Activated T-cell treated with anti-CD3 and anti-CD28 coated beads, Interleukin-2, amount 50 U/mL, for 4 hours (primary cell): ENCODE measurements at places on chromosomes 12 and 14. TPM values are rescaled to one million over a fixed set of nuclear protein-coding genes. Genes with fewer than 3 reads are reported as not detected.

Gene MMP19
- total RNA-seq, result not detected

Gene VWF
- total RNA-seq, result 0.33 TPM

Gene FSCB
- not detected for total RNA-seq

Gene ATP2A2
- 245 TPM for total RNA-seq

Gene ESPL1
- 21.9 TPM for total RNA-seq

Gene KRT2
- total RNA-seq, result not detected

Gene VSIG10
- 3.6 TPM for total RNA-seq

Gene STAB2
- not detected for total RNA-seq

Gene GSC
- not detected for total RNA-seq

Gene RHOJ
- total RNA-seq, result not detected

Gene IPO8
- 52.7 TPM for total RNA-seq

Gene ST8SIA1
- 4.0 TPM for total RNA-seq

Gene HRK
- total RNA-seq, result not detected

Gene TTC5
- 40.3 TPM for total RNA-seq

Gene LGR5
- total RNA-seq, result not detected

Gene CLEC1A
- total RNA-seq, result not detected

Gene GNB3
- total RNA-seq, result 0.38 TPM

Gene GMPR2
- total RNA-seq, result 30.8 TPM

Gene GZMH
- total RNA-seq, result 116 TPM

Gene UNG
- total RNA-seq, result 134 TPM

Gene DIO3
- not detected for total RNA-seq

Gene MANSC4
- total RNA-seq, result not detected

Gene FOXN4
- not detected for total RNA-seq

Gene SIX6
- not detected for total RNA-seq

Gene OR4Q3
- total RNA-seq, result not detected

Gene BDKRB1
- not detected for total RNA-seq

Gene SLC16A7
- 37.1 TPM for total RNA-seq

Gene HCAR2
- not detected for total RNA-seq

Gene GSKIP
- total RNA-seq, result 19.3 TPM

Gene PROX2
- not detected for total RNA-seq

Gene CEP128
- 22.7 TPM for total RNA-seq

Gene PPTC7
- 76.4 TPM for total RNA-seq

Gene TROAP
- 16.8 TPM for total RNA-seq
